ENCODE measurements at places on chromosomes 2 and 18. TPM values are rescaled to one million over a fixed set of nuclear protein-coding genes. Genes with fewer than 3 reads are reported as not detected.

Gene SFTPB
- not detected for total RNA-seq

Gene PJVK
- total RNA-seq, result 1.8 TPM

Gene PLB1
- 1.4 TPM for total RNA-seq

Gene NEU2
- not detected for total RNA-seq

Gene ARHGEF4
- total RNA-seq, result 4.8 TPM

Gene ZNG1B
- total RNA-seq, result 44.0 TPM

Gene FIGN
- 0.65 TPM for total RNA-seq

Gene CELF4
- total RNA-seq, result not detected

Gene LOXHD1
- not detected for total RNA-seq

Gene RGPD4
- total RNA-seq, result not detected

Gene CFAP53
- total RNA-seq, result 0.71 TPM

Gene CCDC141
- under 0.01 TPM for total RNA-seq

Gene SCN3A
- total RNA-seq, result 1.00 TPM

Data from smooth muscle cell of bladder (primary cell).